Thoracic aorta (tissue), 2 donors: ENCODE measurements at places on chromosomes 4 and X. TPM values are rescaled to one million over a fixed set of nuclear protein-coding genes. Genes with fewer than 3 reads are reported as not detected.

DNA sequence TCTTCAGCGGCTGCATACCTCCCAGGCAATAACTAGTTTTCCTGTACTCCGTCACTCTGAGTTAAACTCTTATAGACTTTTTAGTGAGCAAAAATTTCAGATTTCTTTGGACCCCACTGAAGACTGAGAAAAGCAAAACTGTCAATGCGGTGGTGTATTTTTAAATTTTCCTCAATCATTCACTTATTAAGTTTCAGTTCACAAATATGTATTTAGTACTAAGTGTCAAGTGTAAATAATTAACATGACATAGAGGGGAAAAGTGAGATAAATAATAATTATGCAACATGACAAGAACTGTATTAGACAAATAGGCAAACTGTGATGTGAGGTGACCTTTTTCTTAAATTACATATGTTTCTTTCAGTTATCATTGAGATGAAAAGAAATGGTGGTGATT is 124.4 kb downstream of the NAF1 start:
- DNase-seq, result no peak

DNA sequence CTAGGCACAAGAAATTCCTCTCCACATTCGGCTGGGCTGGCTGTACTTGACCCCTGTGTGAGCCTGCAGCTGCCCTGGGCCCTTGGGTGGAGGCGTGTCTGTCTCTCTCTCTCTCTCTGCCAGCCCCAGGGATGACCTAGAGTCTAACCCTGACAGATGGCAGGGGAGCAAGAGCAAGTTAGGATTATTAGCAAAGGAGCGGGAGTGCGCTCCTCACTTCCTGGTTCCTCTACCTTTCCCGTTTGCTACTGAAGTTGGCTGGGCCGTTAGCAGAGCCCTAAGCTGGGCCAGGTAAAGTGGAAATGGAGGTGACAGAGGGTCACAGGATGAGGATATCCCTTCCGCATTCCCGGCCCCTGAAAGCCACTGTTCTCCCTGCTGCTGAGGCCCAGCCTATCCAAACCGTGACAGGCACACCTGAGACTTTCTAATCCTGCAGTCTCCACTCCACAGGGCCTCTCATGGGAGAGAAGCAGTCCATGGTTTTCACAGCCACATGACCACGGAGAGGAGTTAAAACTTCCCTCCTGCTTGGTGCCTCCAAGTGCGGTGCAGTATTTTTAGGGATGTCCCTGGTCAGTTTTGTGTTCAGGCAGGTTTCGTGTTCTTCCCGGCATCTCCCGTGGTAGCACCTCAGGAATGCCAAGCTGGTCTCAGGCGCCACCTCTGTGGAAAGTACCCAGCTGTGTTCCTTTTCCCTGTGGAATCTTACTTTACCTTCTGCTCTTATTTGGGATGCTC is 79.3 kb downstream of the CLDN22 start:
- DNase-seq, result no peak

The TBX22 gene
- total RNA-seq, result not detected

DNA sequence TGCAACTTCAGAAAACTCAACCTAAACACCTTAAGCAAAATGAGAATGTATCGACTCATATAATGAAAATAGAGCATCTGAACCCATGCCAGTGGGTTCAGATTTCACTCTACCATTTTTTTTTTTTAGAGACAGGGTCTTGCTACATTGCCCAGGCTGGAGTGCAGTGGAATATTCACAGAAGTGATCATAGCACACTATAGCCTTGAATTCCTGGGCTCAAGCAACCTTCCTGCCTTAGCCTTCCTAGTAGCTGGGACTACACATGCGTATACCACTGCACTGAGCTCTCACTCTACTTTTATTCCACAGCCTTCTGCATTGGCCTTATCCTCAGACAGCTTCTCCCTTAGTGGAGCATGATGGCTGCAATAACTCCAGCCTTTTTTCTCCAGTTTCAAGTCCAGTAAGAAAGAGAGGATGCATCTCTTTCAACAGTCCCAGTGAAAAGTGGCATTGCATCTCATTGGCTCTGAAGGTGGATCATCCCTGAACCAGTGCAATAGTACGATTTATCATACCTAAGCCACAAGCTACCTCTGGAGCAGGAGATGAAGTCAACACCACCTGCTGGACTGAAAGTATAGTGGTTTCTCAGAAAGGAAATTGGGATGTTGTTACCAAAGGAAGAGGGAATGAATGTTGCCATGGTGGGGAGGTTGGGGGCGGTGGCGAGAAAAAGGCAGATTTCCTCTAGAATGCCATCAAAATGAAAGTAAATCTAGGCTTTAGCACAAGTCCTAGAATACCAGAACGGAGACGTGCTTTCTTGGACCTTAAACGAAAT is 2.0 kb upstream of the SOD3 start:
- no peak for DNase-seq

GRCh38 chr4:7159923-7160322 is 32.4 kb upstream of the SORCS2 start:
- no peak for DNase-seq

The BEX5 gene
- total RNA-seq, result 2.6 TPM

GRCh38 chr4:140126261-140126660 is 27.7 kb downstream of the MAML3 start:
- no peak for DNase-seq

The SATL1 gene
- total RNA-seq, result not detected

The TECRL gene
- not detected for total RNA-seq

GRCh38 chr4:11496351-11496829 is 67.7 kb upstream of the HS3ST1 start:
- DNase-seq, result no peak

DNA sequence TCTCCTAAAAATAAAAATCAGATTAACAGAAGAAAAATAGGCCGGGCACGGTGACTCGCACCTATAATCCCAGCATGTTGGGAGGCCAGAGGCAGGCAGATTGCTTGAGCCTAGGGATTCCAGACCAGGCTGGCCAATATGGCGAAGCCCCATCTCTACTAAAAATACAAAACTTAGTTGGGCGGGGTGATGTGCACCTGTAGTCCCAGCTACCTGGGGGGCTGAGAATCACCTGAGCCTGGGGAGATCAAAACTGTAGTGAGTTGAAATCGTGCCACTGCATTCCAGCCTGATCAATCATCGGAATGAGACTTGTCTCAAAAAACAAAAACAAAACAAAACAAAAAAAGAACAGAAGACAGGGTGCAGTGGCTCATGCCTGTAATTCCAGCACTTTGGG is 32.8 kb upstream of the NOCT start:
- DNase-seq, result no peak

- DNase-seq, result no peak
These were observed 482 bp downstream of the GSTCD start for GRCh38 chr4:105709081-105709450.

The FAM149A gene
- total RNA-seq, result 9.9 TPM

The CLCN4 gene
- 5.6 TPM for total RNA-seq

DNA sequence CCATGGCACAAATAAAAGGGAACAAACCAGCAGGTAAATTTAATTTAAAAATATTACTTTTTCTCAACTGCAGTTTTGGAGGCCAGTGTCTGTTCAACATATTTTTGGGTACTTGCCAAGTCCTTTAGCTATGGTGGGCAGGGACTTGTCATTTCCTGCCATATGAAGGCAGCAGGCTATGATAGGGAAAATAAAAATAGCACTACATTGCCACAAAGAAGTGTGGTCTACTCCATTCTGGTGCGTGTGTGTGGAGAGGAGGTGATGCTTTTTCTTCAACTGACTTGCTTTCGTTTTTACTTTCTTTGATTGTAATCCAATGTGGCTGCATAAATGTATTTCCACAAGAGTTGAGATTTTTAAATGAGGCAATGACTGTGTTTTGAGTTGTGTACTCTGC is 17.2 kb downstream of the GPR174 start:
- no peak for DNase-seq

DNA sequence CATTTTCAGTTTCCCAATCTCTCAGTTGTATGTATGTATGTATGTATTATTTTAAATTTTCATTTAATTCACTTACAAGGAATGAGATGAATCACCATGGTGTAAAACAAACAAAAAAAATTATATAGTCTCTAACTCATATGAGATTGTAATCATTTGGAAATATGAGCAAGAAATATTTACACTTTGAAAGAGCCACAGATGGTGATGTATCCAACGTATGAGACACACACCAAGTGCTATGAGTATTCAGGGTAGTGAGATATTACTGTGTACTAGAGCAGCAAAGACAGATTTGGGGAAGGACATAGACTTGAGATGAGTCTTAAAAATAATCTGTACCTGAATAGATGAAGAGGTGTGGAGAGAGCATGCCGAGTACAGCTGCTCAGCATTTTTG is 1154.4 kb downstream of the RAPGEF2 start:
- no peak for DNase-seq

GRCh38 chr4:127506283-127506682 is 126.5 kb upstream of the INTU start:
- DNase-seq, result no peak

The HTR2C gene
- not detected for total RNA-seq

The DUSP21 gene
- not detected for total RNA-seq

DNA sequence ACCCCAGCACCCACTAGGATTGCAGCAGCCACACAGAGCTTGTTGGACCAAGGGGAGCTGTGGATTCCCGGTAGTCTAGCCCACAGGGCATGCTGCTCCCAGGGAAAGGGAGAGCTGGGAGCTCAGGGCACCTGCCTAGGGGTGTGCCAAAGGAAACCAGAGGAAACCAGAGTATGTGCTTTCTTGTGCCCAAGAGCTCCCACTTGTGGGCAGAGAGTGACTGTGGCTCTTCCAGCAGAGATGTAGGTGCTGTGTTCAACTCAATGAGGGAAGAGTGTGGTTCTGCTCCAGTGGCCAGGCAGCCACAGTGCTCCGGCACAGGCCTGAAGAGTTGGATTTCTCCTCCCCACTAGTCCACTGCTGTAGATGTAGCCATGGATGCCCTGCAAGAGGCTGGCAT is 1050.0 kb upstream of the INTU start:
- no peak for DNase-seq

GRCh38 chr4:113145519-113146291 is 96.3 kb downstream of the ANK2 start:
- DNase-seq, result no peak

- DNase-seq, result no peak
These were observed 335 bp upstream of the CD38 start for GRCh38 chr4:15777697-15778288.

The CYBB gene
- total RNA-seq, result 39.9 TPM

DNA sequence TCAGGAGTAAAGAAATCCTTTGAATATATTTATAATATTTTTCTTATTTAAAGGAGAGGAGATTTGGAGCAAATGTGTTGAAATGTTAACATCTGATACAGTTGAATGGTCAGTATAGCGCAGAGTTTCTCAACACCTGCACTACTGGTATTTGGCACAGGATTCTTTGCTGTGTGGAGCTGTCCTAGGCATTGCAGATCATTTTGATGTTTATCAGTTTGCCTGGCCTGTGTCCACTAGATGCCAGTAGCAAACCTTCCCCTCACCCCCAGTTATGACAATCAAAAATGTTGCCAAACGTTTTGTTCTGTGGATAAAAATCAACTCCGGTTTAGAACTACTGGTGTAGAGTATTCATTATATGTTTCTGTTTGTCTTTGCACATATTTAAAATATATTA is 765.3 kb upstream of the SLIT2 start:
- no peak for DNase-seq
